ENCODE measurements at places on chromosomes 2 and 18.
A peak's percentile ranks its signal among the peaks of the same experiment; 100 is the strongest.

DNA sequence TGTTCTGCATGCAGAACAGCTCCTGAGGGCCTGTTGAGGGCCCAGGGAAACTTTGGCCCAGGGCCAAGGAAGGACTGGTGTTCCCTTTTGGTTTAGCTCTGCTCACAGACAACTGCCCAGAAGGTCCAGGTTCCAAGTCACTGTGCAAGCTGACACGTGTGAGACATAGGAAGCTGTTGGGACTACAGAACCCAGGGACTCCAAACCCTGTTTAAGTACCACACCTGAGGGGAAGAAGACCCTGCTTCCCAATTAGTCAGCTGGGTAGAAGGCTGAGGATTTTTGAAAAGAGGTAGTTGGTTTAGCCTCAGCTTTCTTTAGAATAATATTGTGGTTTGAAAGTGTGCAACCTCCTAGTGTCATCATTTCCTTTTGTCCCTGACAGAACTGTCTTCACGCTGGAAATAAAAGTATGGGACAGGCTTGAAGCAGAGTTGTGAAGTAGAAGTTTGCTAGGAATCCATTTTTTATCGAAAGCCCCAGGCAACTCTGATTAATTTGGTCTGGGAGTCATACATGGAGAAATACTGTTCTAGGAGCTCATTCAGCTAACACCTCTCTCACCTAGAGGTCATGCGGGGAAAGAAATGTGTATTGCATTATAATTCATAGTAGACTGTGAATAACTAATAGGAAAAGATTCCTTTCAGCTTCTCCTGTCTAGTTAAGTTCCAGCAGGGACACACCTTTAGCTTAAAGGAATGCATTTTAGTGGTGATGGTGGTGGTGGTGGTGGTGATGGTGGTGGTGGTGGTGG is 19.9 kb upstream of the IL1RL1 start:
- DNase-seq: no peak

DNA sequence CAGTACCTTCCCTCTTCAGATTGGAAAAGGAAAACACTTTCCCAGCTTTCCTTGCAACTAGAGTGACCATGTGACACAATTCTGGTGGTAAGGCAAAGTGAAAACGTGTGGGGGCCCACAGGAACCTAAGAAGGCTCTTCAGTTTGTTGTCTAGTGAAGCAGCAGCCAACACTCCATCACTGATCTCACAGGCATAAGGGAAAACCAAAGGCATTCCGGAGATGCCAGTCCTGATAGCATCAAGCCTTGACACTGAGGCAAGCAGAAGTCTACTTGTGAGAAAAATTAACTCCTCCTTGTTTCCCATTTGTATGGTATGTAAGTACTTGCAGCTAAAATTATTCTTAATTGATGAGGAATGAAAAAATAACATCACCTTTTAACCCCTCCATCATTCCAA is 88.3 kb downstream of the ETAA1 start:
- DNase-seq: no peak

DNA sequence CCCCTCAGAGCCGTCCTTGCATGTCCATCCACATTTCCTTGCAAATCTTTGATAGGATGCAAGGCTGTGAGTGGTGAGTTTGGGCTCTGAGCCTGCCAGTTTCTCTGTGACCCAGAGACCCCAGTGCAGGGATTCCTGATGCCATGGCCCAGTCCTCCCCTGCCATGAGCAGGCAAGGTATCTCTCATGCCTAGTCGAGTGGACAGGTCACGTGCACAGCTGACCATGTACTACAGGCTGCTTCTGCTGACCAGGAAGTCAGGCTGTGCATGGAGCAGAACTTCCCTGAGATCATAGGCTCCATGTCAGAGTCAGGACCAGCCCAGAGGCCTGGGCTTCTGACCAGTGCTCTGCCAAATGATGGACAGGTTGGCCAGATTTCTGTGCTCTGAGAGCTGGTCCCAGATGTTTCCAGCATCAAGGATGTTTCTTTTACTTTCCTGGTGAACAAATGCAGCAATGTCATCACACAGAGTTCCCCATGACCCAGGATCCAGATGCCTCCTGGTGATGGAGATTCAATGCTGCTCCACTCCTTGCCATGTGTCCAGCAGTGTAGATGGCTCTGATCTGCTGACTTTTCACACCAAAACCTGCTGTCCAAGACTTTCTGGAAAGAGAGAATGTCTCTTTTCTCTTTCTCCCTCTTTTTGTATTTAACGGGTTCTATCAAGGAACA is 321.6 kb upstream of the HS6ST1 start:
- DNase-seq: no peak

DNA sequence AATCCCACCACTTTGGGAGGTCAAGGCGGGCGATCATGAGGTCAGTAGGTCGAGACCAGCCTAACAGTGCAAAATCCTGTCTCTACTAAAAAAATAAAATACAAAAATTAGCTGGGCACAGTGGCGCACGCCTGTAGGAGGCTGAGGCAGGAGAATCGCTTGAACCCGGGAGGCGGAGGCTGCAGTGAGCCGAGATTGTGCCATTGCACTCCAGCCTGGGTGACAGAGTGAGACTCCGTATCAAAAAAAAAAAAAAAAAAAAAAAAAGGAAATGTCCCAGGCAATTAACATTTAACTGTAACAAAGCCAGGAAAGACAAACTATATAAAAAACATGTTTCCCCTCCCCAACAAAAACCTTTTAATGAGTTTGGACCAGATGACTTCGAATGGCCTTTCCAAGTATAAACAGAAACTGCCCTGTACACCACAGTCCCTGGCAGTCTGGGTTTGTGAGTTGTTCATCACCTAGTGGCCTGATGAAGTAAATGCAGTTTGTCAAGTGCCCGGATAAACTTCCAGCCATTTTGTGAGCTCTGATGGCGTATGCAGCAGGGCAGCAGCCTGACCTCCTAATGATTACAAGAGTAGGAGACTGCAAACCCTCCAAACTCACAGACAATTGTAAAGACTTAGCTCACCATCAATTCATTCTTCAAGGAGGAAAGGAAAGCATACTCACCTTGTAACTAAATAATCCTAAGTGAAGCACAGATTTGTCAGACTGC is 16.6 kb upstream of the PCBP1 start:
- DNase-seq: peak; percentile 42

Data from NCI-H1417 treated with DMSO at 0.1 percent for 48 hours (cell line).